ENCODE measurements at places on chromosomes 3 and 15.

- no peak for DNase-seq
Observed at GRCh38 chr3:30664459-30664858, 58.1 kb downstream of the TGFBR2 start.

- DNase-seq: no peak
Observed at GRCh38 chr3:56916716-56917360, 115.1 kb upstream of the ARHGEF3 start.

DNA sequence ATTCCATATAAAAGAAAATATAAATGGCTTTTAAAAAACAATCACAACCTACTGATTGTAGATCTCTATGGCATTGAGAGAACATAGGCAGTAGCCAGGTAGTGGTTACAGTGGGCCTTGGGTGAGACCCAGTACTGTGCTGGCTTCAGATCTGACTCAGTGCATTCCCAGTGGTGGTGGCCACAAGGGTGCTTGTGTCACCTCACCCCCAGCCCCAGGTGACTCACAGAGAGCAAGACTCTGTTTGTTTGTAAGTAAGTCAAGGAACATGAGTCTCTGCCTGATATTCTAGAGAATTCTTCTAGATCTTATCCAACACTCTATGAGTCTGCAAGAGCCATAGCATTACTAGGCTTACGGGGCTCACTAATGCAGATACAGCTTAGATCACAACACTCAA is 118.8 kb upstream of the AZI2 start:
- no peak for DNase-seq

DNA sequence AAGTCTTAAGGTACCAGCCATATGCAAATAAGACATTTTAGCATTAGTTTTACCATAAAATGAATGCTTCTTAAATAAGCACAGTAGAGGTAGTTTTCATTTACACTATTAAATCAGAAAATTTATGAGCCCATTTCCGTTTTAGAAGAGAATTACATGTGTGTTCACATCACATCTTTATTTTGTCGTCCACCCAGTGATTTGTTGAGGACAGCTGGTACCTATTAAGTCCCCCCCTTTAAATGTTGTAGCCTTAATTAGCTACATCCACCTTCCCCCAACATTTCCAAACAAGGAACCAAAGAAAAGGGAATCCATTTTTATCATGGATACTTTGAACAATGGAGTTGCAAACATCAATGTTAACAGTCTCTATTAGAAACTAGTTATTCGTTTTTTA is 6.8 kb downstream of the IL17RD start:
- no peak for DNase-seq

DNA sequence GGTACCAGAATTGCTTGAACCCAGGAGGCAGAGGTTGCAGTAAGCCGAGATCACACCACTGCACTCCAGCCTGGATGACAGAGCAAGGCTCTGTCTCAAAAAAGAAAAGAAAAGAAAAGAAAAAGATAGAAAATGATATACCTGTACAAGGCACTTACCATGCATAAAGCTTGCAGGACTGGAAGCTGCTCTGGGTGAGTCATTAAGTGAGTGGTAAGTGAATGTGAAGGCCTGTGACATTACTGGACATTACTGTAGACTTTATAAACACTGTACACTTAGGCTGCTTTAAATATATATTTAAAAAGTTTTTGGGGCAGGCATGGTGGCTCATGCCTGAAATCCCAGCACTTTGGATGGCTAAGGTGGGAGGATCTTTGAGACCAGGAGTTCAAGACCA is 99.2 kb downstream of the SLMAP start:
- DNase-seq: no peak

DNA sequence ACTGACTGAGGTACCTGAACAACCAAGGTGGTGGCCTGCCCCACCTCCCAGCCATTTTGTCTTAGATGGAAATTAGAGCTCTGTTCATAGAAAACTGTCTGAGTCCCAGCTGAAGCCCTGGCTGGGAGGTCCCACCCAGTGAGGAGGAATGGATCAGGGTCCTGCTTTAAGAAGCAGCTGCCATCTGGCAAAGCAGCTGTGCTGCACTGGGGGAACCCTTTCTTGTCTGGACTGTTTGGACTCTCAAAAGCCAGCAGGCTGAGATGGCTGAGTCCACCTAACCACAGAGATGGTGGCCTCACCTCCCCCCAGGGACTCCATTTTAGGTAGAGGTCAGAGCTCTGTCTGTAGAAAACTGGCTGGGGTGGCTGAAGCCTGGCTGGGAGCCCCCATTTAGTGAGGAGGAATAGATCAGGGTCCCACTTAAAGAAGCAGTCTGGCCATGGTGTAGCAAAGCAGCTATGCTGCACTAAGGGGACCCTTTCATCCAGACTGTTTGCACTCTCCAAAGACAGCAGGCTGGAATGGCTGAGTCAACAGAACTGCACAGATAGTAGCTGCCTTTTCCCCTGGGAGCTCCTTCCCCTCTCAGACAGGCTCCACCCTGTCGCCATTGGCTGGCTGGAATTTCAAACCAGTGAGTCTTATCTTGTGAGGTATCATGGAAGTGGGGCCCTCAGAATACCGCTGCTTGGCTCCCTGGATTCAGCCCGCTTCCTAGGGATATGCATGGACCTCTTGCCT is 116.9 kb downstream of the EPHA6 start:
- no peak for DNase-seq
